Sigmoid colon (tissue), 7 donors: ENCODE measurements at places on chromosomes 6 and 20. TPM values are rescaled to one million over a fixed set of nuclear protein-coding genes. Genes with fewer than 3 reads are reported as not detected.

Gene PRDM13
- not detected for total RNA-seq

Gene RNF217
- 55.9 TPM for total RNA-seq

Gene GLP1R
- total RNA-seq, result not detected

Gene NRN1
- total RNA-seq, result 10.7 TPM

Gene GABRR1
- not detected for total RNA-seq

Gene ROMO1
- 206 TPM for total RNA-seq

Gene KLC4
- 23.2 TPM for total RNA-seq

Gene BFSP1
- total RNA-seq, result 3.6 TPM
